Fibroblast of upper back skin (primary cell): ENCODE measurements at places on chromosomes 6 and 20.
A peak's percentile ranks its signal among the peaks of the same experiment; 100 is the strongest.

DNA sequence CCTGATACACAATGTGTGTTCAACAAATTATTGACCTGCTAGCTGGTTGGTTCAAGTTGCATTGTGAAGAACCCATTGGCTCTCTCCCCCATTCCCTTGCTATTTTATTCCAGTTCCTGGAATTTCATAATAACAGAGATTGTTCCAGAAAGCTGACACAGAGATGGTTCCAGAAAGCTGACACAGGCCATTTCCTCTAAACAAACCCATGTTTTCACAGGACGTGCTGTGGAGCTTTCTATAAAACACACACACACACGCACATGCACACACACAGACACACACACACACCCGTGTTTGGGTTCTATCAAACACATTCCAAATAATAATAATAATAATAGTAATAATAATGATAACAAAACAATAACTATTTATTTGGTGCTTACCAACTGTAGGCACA is 259.1 kb downstream of the CLIC5 start:
- DNase-seq, result no peak

- DNase-seq, result peak; percentile 6
These were observed 19.4 kb upstream of the COL19A1 start for GRCh38 chr6:69846770-69847491.

- DNase-seq, result no peak
These were observed 61.8 kb downstream of the TPD52L1 start for GRCh38 chr6:125215252-125215819.

- DNase-seq, result no peak
These were observed 120.1 kb upstream of the TCF21 start for GRCh38 chr6:133768656-133769295.

- no peak for DNase-seq
These were observed 767 bp upstream of the PAX1 start for GRCh38 chr20:21704408-21705385.

- DNase-seq, result no peak
These were observed 122.2 kb upstream of the TNFAIP3 start for GRCh38 chr6:137744877-137745276.

- no peak for DNase-seq
These were observed 17.8 kb downstream of the TM9SF4 start for GRCh38 chr20:32127347-32127746.

DNA sequence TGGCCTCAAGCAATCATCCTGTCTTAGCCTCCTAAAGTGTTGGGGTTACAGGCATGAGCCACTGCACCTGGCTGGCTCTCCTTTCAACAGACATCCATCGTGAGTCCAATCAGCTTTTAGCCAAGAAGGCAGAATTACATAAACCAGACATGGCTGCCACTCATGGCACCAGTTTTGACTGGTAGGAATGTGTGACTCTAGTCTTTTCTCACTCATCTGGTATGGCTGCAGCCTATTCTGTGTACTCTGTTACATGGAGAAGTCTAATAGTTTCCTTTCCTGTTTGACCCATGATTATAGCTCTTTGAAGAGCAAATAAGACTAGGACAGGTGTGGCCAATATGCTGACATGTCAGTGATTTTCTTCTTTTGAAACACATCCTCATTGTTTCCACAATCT is 27.0 kb upstream of the RNF144B start:
- no peak for DNase-seq

DNA sequence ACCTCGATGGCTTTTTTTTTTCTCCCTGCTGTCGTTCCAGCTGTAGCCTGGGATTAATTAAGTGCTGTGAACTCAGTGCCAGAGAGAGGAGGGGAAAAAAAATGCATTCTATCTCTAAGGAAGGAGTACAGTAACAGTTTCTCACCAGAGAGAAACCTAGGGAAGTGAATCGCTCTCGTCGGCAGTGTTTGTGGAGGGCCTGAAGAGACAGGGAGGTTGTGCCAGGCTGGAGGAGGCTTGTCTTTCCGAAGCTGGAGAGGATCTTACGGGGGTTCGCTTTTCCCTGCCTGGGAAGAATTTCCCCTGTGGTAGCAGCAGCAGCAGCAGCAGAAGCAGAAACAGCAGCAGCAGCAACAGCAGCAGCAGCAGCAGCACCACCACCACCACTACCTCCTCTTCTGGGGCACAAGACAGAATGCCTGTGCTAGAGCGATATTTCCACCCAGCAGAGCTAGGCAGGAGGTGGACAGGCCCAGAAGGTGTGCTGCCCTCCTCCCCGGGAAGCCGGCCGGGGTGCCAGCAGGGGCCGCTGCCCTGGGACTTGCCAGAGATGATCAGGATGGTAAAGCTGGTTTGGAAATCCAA is 186.5 kb downstream of the PDE7B start:
- DNase-seq, result peak; percentile 84

DNA sequence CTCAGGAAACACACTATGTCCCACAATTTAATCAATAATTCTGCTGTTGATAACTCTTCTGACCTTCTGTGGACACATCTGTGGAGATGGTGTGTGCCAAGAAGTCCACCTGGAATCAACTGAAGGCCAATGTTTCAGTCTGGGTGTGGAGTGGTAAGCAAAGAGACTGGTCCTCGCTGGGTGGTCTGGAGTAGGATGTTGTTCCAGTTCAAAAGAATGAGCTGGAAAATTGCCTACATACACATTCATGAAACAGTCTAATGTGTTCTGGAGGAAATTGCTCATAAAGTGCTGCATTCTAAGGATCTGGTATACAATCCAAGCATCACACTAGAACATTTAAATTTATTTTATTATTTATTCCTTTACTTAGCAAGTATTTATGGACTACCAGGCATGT is 33.9 kb upstream of the TBX18 start:
- peak; percentile 80 for DNase-seq

DNA sequence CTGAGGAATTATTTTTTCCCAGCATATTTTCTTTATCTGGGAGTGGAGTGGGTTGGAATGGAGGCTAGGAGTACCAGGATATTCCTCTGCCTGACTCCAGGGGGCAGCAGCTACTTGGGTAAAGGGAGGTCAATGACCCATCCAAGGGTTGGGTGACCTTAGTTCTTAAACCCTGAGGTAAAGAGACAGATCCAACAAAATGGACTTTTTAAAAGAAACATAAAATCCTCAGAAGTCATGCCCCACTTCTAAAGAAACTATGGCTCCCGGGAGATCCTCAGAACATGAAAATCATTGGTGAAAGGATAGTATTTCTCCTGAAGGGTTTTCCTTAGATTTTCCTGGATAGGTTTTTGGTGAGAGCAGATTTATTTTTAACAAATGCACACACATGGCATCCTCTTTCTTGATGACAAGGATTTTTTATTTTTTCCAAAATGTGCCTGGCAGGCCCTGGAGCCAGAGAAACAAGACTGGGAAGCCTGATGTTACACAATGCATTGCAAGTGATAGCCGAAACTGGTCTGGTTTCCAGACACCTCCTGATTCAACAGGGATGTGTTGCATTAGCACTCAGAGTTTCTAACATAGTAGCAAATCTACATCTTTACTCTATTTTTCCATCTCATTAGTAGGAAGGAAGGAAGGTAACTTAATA is 240.9 kb upstream of the BTBD3 start:
- DNase-seq, result peak; percentile 46

- DNase-seq, result peak; percentile 89
These were observed 49.4 kb downstream of the IYD start for GRCh38 chr6:150417899-150418826.

- no peak for DNase-seq
These were observed 159.2 kb downstream of the ATXN1 start for GRCh38 chr6:16602035-16602434.

GRCh38 chr6:48178700-48179099 is 67.7 kb upstream of the PTCHD4 start:
- DNase-seq, result no peak

GRCh38 chr6:163501439-163501838 is 86.9 kb downstream of the QKI start:
- DNase-seq, result no peak

GRCh38 chr20:45850926-45851325 is 6.3 kb downstream of the ACOT8 start:
- DNase-seq, result no peak

- DNase-seq, result peak; percentile 87
These were observed 285.2 kb downstream of the UST start for GRCh38 chr6:149031859-149032598.

DNA sequence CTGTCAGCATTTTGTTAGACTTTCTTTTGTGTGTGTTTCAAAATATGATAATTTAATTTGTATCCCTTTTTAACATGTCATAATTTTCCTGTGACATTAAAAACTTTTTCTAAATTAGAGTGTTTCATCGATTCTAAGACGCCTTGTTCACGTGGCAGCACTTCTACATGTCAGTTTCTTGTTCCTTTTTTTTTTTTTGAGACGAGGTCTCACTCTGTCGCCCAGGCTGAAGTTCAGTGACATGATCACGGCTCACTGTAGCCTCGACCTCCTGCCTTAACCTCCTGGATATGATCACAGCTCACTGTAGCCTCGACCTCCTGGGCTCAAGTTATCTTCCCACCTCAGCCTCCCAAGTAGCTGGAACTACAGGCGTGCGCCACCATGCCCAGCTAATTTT is 27.6 kb upstream of the ADRM1 start:
- no peak for DNase-seq

- DNase-seq, result no peak
These were observed 16.4 kb downstream of the MYT1 start for GRCh38 chr20:64180673-64181072.

DNA sequence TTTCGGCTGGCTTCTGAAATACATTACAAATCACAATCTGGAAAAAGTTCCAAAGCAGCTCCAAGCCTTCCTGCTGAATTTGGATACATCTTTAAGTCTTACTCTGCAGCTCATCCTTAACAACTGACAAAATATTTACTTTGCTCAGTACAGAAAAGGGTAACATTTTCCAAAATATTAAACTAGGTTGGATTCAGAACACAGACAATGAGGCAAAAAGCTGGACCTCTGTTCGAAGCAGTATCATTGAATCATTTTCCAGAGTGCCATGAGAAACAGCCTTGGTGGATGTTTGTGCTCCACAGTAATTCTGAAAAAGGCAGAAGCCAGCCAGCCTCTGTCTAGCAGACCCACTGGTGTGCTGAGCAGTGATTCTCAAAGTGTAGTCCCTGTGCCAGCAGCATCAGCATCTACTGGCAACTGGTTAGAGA is 162.1 kb downstream of the AIG1 start:
- DNase-seq, result no peak

- DNase-seq, result peak; percentile 38
These were observed 906 bp upstream of the BTN3A2 start for GRCh38 chr6:26363882-26364701.

DNA sequence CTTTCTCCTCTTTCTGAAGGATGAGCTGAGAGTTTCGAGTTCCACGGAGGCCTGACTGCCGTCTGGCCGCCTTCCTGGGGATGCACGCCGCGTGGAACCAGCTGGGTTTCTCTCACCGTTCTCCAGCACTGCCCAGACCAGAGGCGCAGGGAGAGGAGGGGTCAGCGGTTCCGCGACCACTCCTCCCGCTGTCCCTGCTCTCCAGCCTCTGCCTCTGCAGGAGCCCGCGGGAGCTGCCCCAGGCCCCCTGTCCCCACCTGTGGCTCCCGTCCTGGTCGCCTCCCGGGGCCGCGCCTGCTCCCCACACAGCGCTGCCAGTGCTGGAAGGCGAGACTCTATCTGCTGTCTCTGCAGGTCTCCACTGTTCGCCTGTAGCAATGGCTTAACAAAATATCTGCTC is 106.8 kb upstream of the AFDN start:
- no peak for DNase-seq

- peak; percentile 80 for DNase-seq
These were observed 39.1 kb downstream of the ILRUN start for GRCh38 chr6:34657307-34657978.

DNA sequence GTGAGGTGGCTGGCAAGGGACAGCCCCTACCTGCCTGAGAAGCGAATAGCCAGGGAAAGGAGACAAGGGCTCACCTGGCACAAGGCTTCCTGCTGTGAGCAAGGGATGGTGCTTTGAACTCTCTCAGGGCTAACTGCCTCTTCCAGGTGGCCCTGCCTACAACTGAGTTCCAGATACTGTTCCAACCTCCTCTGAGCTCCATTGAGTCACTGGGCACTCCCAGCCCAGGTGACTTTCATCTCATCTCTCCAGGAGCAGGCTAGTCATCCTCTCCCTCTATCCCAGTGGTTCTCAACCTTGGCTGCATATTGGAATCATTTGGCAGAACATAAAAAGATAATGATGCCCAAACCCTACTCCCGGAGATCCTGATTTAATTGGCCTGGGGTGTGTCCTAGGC is 374.0 kb upstream of the ZFP64 start:
- DNase-seq, result no peak

- DNase-seq, result peak; percentile 52
These were observed 23.1 kb downstream of the CRYBG1 start for GRCh38 chr6:106383573-106383972.

- DNase-seq, result peak; percentile 92
These were observed 87.9 kb downstream of the UNC5CL start for GRCh38 chr6:40950986-40951698.

DNA sequence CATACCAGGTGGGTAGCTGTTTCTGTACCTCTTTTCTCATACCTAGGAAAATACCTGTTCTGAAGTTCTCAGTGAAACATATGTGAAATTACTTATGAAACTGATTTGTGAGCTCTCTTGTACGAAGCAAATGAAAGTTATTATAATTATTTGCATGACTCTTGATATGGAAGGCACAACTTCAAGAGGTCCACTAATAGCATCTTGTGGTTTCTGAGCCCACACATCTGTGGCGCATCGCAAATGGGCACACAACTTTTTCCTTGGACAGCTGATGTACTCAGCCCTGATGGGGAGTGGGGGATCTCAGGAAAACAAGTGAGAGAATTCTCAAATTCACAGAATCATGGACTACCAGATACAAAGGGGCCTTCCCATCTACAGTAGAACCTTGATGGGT is 432.3 kb downstream of the CD83 start:
- DNase-seq, result no peak

DNA sequence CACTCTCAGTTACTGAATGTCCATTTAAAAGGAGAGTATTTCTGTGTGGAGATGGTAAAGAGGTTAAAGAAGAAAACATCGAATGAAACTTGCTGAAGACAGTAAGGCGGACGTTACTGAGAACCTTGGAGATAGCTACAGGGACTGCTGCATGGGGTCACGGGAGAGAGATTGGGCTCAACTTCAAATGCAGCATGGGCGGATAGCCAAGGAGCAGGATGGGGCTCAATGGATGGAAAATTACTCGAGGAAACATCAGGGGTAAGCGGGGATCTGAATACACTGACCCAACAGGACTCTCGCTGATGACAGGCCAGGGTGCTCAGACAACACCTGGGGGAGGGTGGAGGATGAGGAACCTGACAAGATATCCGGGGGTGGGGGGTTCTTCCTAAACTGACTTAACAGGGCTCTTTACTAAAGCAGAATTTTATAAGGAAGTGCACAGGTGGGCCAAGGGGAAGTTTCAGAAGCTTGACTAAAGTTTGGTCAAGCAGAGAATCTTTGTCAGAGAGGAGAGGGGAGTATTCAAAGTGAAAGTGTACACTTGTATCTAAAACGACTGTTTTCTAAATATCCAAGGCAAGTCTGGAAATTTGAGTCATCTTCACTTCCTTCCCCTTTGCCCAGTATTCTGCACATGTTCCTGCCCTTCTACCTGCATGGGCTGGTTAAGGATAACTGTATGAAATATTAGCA is 22.8 kb downstream of the ECT2L start:
- DNase-seq, result no peak

- peak; percentile 10 for DNase-seq
These were observed 28.8 kb downstream of the CPXM1 start for GRCh38 chr20:2771631-2772080.
